A549 treated with RU486 at 1 μM for 4 hours (cell line): ENCODE measurements at places on chromosomes 3 and 15. TPM values are rescaled to one million over a fixed set of nuclear protein-coding genes. Genes with fewer than 3 reads are reported as not detected.

The NISCH gene
- 9.1 to 15.1 TPM (median 13.8 TPM) in 5 replicates for total RNA-seq

The TMOD3 gene
- 38.7 to 66.3 TPM (median 53.3 TPM) in 5 replicates for total RNA-seq

The GALNT15 gene
- total RNA-seq = 0.02 to 0.14 TPM (median 0.07 TPM) in 3 of 5 replicates, not detected in the others

The BSN gene
- 0.08 to 0.20 TPM (median 0.15 TPM) in 5 replicates for total RNA-seq

The TRMT10C gene
- total RNA-seq = 19.8 to 41.7 TPM (median 35.9 TPM) in 5 replicates

The FRMD4B gene
- total RNA-seq = 0.80 to 2.5 TPM (median 1.4 TPM) in 5 replicates
